ENCODE measurements at places on chromosomes 2 and 18.
A peak's percentile ranks its signal among the peaks of the same experiment; 100 is the strongest.

DNA sequence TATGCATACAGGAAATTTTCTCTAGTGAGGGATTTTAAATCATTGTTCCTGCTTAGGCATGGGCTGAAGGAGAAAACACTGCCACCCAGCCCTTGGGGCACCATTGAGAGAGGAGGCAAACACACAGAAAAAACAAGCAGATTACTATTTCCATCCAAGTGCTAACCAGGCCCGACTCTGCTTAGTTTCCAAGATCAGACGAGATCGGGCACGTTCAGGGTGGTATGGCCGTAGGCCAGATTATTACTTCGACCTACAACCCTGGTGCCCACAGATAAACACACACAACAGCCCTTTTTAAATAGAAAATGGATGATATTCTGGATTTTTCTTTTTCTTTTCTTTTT lies 45.4 kb upstream of the RHOB start:
- no peak overlapping the region for H3K4me3 ChIP-seq
- no peak overlapping the region for H3K27ac ChIP-seq
- no peaks in the 10 kb centered on the region for H3K27me3 ChIP-seq
- no peaks in the 10 kb centered on the region for H3K4me1 ChIP-seq
- DNase-seq = no peak

GRCh38 chr2:47076586-47077441 lies 78.3 kb downstream of the STPG4 start:
- DNase-seq = no peak
- no peaks in the 10 kb centered on the region for H3K27me3 ChIP-seq
- H3K27ac ChIP-seq = no peak overlapping the region
- H3K4me1 ChIP-seq = peaks cover 5% of the 10 kb centered on the region

GRCh38 chr18:76573325-76574025 lies 78.4 kb upstream of the ZNF516 start:
- H3K27me3 ChIP-seq = peaks cover 10% of the 10 kb centered on the region
- DNase-seq = no peak
- H3K36me3 ChIP-seq = no peaks in the 10 kb centered on the region
- no peak overlapping the region for H3K4me3 ChIP-seq
- H3K27ac ChIP-seq = no peak overlapping the region
- no peaks in the 10 kb centered on the region for H3K4me1 ChIP-seq

GRCh38 chr2:78870343-78870967 lies 155.0 kb upstream of the REG3G start:
- H3K27me3 ChIP-seq = no peaks in the 10 kb centered on the region
- no peaks in the 10 kb centered on the region for H3K36me3 ChIP-seq
- no peak for DNase-seq
- H3K4me3 ChIP-seq = no peak overlapping the region
- no peak overlapping the region for H3K27ac ChIP-seq

DNA sequence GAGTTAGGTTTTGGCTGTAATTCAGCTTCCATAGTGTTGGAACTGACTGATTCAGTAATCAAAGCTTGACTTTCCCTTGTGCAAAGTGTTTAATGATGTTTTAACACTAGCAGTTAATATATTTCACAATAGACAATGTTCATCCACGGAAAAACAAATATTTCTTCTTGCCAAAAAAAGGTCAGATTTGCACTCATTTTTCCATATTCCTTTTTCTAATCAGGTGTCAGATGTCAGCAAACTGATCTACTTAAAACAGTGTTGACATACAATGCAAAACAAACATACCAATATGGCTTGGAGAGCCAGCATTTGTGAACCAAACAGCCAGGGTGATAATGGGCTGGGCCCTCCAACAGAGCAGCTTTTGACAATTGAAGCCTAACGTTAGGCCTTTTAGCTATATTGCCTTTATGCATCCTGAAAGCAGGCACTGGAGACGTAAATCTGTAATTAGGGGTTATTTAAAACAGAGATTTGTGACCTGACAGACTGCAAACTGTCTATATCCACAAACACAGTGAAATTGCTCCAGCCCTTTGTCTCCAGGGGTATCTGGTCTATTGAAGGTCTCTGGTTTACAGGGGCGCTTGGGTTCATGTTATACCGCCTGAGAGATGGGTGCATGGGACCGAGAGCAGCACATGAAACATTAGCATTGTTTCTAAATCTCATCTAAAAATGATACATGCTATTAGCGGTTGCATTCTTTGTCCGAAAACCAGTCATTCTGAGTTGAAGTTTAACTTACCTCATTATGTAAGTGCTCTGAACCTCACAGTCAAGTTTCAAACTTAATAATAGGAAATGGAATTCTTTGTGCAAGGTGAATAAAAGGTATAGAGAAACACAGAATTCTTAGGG lies 7.1 kb upstream of the CDCA7 start:
- peaks cover 3% of the 10 kb centered on the region for H3K4me1 ChIP-seq
- no peak overlapping the region for H3K4me3 ChIP-seq
- H3K27ac ChIP-seq = no peak overlapping the region
- no peak for DNase-seq
- H3K36me3 ChIP-seq = peaks cover 4% of the 10 kb centered on the region

- H3K27ac ChIP-seq = peak overlapping the region; percentile 83
- no peaks in the 10 kb centered on the region for H3K27me3 ChIP-seq
- DNase-seq = no peak
- H3K36me3 ChIP-seq = peaks cover 1% of the 10 kb centered on the region
Measured at GRCh38 chr2:44578471-44579093, 216.8 kb downstream of the CAMKMT start.

Measured in activated CD4-positive, alpha-beta T cell treated with anti-CD3 and anti-CD28 coated beads for 36 hours (primary cell).